ENCODE measurements at places on chromosomes 5 and 9. TPM values are rescaled to one million over a fixed set of nuclear protein-coding genes. Genes with fewer than 3 reads are reported as not detected.

Gene TRIM36
- 1.8 TPM for total RNA-seq

Gene ZNF608
- 0.35 TPM for total RNA-seq

Gene NOXA1
- 1.7 TPM for total RNA-seq

Gene DIRAS2
- total RNA-seq: 0.02 TPM

Gene CCL27
- 0.22 TPM for total RNA-seq

Gene MELK
- total RNA-seq: 75.9 TPM

Gene C5orf58
- total RNA-seq: not detected

Gene N4BP3
- 1.1 TPM for total RNA-seq

Gene ANKDD1B
- total RNA-seq: not detected

Gene GGTA1
- 0.06 TPM for total RNA-seq

Gene EDIL3
- 0.25 TPM for total RNA-seq

Gene CSF1R
- total RNA-seq: 0.33 TPM

Gene PFDN1
- 92.7 TPM for total RNA-seq

Gene PDE6A
- 0.17 TPM for total RNA-seq

All from A549 treated with RU486 at 1 μM for 4 hours (cell line).